ENCODE measurements at places on chromosomes 3 and 15.

DNA sequence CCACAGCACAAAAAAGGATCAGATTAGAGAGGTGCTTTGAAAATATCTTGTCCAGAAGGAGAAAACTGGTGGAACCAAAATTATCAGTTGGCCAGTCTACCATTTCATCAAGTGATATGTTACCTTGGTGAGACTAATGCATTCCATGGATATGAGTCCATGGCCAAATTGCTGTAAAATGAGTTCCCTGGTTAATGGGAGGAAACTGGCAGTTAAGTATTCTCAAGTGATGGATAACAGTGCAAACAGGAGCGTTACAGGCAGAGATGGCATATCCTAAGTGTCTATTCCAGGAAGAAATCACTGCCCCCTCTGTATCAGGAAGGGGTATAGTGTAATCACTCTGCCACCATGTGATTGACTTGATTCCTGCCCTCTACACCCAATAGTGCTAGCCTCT is 34.0 kb downstream of the MYRIP start:
- DNase-seq = no peak

- DNase-seq = no peak
Measured at GRCh38 chr3:96705895-96706294, 108.5 kb upstream of the EPHA6 start.

GRCh38 chr3:123163141-123163540 is 38.6 kb upstream of the SEC22A start:
- no peak for DNase-seq

GRCh38 chr3:15108082-15108545 is 9.2 kb upstream of the RBSN start:
- peak; percentile 76 for DNase-seq

DNA sequence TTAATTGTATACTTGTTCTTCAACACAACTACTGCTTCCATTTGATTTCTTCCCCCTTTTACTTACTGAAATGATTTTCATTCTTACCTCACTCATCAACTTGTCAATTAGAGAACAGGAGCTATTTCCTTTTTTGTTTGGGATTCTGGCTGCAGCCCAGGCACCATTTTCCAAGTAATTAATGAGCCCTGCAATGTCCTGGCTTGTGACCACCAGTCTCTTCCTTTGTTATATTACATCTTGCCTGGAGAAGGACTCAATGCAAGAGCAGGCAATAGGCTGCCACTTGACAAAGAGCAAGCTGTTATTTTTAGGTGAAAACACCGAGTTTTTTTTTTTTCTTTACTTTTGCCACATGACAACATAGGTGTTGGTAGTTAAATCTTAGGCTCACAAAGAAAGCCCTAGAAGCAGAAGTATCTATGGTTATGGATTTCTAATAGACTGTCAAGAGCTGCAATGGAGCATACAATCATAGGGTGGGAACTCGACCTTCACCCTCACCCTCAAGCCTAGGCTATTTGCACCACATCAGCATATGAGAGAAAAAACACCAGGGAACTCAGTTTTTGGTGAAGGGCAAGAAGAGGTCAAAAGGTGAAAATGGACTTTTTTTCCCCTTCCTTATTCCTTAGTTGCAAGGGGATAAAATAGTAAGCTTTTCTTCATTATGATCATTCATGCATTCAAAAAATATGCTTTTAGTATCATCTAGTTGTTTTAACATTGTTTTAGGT is 114.9 kb downstream of the TNIK start:
- no peak for DNase-seq

DNA sequence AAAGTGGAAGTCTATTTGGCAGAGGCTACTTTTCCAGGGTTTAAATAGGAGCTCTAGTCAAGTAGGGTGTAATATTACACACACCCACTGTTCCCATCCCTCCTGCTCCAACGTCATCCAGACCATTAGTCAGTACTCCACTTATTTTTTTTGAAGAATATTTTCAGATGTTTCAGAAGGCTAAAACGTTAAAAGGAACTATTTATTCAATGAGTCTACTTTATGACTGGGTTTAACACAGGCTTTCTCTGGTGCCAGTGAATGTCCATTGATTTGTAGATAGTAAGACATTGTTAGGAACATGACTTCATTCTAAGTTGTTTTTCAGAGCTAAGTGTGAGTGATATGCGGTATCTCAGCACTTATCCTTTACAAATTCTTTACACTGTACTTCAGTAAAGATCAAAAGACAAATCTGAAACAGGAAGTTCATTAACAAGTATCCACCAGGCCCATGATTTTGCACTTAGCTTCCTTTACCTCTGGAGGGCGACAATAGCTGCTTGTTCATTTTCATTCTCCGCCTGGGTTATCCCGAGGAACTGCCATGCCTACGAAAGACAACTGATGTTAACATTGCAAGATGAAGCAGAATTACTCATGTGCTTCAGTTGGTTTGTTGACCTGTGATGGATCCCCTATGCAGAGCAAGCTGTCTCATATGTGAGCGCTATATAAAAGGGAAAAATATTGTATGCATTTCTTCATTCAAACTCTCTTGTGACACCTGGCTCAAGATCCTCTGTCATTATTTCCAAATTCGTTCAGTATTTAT is 158.7 kb downstream of the USP13 start:
- peak; percentile 79 for DNase-seq

- DNase-seq = no peak
Measured at GRCh38 chr3:106811376-106811775, 565.9 kb upstream of the CCDC54 start.

DNA sequence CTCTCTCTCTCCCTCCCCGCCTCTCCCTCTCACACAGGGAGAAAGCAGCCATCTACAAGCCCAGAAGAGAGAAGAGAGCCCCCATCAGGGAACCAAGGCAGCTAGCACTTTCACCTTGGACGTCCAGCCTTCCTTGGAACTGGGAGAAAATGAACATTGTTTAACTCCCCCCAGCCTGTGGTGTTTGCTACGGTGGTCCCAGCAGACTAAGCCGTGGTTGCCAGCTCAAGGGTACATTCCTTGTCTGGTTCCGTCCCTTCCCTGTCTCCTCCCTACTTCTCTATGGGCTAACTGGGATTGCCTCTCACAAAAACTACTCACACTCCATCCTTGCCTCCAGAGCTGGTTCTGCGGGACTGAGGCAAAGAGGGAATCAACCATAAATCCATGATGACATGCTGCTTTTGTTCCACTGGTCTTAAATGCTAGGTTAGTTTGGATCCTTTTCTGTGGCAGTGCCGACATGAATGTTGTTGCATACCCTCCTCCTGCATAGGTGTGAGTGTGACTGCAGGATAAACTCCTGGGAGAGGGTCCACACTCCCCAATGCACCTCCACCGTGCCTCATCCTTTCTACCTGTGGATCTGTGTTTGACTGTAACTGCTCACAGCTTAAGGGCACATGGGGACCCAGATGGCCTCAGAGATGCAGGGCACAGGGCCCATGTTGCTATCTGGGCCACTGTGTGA is 12.0 kb downstream of the C3orf22 start:
- no peak for DNase-seq

DNA sequence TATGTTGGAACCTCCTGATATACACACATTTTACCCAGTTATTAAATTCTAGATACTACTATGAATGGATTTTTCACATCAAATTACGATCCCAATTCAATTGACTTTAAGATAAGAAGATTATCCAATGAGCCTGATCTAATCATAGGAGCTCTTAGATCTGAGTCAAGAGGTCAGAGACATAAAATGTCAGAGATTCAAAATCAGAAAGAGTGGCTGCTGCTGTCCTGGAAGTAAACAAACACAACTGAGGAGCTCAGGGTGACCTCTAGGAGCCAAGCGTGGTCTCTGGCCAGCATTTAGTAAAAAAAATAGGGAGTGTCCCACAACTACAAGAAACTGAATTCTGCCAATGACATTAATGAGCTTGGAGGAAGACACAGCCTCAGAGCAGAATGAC is 557.1 kb upstream of the CBLB start:
- DNase-seq = no peak

All from RPMI8226 (cell line).